Activated CD8-positive, alpha-beta memory T cell treated with anti-CD3 and anti-CD28 coated beads, Interleukin-2, amount 50 U/mL, for 4 hours (primary cell): ENCODE measurements at places on chromosomes 5 and 9.

GRCh38 chr9:89013660-89014059 lies 22.4 kb downstream of the S1PR3 start:
- no peak for DNase-seq

DNA sequence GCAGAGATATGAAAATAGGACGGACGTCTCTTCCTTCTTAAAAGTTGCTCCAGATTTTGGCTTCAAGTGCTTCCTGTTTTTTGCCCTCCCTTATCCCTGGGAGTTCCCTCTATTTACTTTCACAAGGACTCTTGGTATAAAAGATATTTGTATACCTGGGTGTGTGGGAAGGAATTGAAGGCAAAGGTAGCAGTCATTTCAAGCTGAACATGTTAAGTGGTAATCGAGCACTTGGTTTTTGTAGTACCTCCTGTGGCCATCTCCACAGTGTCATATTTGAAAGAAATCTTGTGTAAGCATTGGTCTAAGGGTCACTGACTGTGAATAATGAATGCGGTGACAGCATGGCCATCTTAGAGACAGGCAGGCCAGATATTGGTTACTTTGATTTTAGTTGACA lies 593.6 kb downstream of the MTRR start:
- no peak for DNase-seq

DNA sequence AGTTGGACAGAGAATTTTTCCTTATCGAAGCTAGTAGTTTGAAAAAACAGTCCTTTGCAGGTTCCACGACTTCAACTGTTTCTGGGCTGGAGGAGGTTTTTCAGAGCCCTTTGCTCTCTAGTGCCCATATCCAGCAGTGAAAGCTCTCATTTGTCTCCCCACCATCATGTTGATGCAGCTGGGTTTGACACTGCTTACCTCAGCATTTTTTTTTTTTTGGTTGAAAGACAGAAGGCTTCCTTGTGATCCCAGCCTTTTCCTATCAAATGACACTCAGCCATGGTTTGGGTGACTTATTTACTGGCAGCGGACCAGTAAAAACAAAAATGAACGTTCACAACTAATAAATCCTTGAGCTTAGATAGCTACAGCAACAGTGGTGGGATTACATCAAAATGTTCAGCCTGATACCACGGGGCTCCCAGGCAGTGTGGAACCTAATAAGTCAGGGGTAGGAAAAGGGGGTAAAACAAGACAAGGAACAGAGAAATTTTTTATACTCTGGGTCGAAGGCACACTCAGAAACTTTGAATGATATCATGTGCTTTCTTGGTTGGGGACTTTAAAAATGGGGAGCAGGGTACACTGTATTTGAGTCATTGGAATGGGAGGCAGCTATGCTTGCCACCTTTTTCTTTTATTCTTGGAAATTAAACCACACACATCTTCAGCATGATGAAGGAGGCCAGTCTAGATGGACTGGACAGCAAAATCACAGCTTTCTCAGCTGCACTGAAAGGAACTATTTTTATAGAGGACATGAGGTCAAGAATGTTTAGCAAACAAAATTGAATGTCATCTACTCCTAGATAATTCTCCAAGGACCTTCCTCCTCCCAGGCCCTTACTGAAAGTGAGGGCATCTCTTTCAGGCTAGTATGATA lies 308.9 kb upstream of the MPDZ start:
- DNase-seq = no peak

DNA sequence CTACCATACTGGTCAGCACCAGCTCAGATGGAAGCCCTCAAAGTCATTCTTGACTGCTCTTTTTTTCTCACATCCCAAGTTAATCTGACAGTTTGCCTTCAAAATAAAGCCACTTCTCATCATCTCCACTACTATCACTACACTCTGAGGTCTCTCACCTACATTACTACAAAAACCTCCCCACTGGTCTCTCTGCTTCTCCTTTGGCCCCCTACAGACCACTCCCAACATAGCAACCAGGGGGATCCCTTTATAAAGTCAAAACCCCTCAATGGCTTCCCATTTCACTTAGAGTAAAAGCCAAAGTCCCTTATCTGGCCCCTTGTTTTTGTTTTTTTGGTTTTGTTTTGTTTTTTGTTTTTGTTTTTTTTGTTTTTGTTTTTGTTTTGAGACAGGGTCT lies 4.6 kb downstream of the ARAP3 start:
- no peak for DNase-seq

- DNase-seq = no peak
These were observed 142.0 kb upstream of the RGMB start for GRCh38 chr5:98631311-98632054.

DNA sequence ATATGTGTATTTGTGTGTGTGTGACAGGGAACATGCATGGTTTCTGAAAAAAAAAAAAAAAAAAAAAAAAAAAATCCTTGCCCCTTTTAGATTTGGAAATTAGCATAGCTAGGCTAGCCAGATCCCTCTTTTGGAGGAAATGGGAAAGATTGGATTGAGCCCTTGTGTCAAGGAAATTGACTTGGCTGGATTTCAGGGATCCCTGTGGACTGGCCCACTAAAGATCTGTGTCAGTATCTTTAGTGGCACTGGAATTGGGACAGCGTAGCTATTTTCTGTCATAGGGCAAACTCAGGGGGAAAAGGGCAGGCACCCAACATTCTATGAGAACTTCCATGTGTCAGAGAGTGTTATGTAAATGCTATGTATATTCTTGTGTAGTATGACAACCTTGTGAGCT lies 35.4 kb downstream of the SH3GL2 start:
- DNase-seq = no peak

DNA sequence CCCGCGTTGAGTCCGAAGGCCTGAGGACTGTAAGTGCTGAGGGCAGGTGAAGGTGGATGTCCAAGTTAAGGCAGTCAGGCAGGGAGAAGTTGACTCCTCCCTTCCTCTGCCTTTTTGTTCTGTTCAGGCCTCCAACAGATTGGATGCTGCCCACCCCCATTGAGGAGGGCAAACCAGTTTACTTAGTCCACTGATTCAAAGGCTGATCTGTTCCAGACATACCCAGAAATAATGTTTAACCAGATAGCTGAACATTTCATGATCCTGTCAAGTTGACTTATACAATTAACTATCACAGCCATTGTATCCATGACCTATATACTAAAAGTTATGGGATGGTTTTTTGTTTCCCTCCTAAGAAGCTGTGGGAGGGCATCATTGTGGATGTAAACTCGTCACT lies 8.3 kb upstream of the TEX48 start:
- no peak for DNase-seq

GRCh38 chr9:110110154-110110553 lies 97.8 kb downstream of the C9orf152 start:
- no peak for DNase-seq

GRCh38 chr9:134053401-134053871 lies 14.4 kb downstream of the BRD3 start:
- peak; percentile 8 for DNase-seq

DNA sequence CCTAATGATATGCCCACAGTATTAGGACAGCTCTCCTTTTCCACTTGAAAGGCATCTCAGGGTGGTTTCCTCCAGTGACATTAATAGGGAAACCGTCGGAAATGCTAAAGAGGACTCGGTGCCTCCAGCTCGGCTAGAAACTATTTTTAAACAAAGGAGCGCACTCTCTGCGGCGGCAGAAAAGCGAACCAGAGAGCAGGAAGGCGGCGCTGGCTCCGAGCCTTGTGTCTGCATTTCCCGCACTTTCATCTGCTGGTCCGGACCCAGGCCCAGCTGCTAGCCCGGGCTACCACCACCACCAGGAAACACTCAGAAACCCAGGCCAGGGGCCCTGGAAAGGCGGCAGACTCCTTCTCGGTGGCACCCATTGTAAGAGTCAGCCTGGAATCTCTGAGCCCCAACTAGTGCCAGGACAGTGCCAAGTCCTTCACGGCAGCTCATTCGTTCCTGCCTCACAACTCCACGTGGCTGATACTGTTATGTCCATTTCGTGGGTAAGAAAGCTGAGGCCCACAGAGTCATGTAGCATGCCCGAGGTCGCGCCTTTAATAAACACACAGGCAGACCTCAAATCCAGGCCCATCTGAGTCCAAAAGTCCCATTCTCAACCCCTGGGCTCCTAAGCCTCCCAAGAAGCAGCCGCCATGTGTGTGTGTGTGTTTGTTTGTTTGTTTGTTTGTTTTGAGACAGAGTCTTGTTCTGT lies 73.9 kb downstream of the VAV2 start:
- no peak for DNase-seq

DNA sequence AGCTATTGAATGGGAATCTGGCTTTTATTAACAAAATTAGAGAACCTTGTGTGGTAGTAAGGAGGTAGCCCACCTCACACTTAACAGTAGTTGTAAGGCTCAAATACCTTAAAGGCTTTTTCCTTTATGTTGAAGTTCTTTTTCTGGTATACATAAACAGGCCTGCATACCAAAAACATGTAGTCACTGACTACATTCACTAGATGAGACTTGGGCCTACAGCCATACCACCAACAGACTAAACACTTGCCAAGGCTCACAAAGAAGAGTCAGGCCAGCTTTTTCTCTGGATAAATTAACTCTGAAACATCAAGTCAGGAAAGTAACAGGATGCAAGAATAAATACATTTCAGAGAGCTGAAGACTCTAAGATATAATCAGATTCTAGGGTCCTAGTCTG lies 78.6 kb upstream of the MPDZ start:
- no peak for DNase-seq

- no peak for DNase-seq
These were observed 30.5 kb upstream of the MED10 start for GRCh38 chr5:6408627-6409446.

DNA sequence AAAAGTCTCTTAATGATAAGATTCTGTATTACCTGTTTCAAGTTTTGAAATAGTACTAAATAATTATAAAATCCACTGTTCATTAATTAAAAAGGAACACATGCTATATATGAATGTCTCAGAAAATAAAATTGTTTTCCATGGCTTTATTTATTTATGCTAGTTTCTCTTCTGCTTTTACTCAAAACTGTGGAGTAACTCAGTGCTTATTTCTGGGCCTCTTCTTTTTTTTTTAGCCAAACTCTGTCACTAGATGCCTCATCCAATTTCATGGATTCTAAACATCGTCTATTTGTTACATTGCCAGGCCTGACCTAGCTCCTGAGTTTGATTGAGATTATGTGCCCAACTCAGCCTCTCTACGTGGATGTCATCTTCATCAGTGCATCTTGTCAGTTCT lies 1509.7 kb downstream of the MAT2B start:
- no peak for DNase-seq

- peak; percentile 91 for DNase-seq
These were observed at the start of gene PTAR1 for GRCh38 chr9:69759421-69760277. TSS of gene PTAR1 (minus strand) at chr9:69760011. CDS start at chr9:69759938, 73 bp downstream.

DNA sequence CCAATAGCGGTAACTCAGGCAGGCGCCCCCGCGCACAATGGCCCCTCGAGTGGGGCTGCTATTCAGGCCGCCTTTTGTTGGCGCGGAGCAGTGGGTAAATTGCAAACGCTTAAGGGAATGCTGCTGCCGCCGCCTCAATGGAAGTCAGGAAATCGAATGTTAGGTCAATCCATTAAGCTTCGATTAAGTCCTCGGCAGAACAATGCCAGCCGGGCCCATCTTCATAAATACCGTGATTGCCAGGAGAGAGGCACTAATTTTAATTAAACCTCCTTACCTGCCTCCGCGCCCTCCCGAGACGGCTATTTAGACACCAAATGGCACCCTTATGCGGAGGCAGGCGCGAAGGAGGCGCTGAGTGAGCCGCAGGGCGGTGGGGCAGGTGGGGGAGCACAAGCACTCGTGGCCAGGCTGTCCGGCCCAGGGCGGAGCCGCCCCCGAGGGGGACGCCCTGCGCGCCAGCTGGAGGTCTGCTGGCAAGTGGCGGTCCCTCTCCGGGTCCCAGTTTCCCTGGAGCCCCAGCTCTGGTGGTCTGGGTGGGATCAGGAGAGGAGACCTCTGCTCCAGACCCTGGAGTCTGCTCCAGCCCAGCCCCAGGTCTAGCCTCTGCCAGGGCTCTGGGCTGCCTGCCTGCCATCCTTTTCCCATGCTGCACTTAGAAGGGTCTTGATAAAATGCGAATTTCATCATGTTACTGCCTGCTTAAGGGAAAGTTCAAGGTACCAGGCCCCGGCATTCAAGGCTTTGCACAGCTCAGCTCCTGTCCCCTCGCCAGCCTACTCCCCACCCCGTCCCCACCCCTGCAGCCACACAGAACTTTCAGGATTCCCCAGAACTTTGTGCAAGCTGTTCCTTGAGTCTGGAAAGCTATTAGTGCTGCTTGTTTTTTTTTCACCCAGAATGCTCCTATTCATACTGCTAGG lies 19.7 kb downstream of the NR5A1 start:
- DNase-seq = no peak
